ENCODE measurements at places on chromosomes 11 and 22.

GRCh38 chr11:20008871-20009644, 151.2 kb downstream of the DBX1 start:
- DNase-seq, result no peak

GRCh38 chr11:111538407-111539114, 2.0 kb upstream of the LAYN start:
- no peak for DNase-seq

- DNase-seq, result no peak
Observed at GRCh38 chr22:43587574-43587973, 175.8 kb downstream of the MPPED1 start.

- DNase-seq, result no peak
Observed at GRCh38 chr11:29280452-29280851, 736.4 kb downstream of the KCNA4 start.

GRCh38 chr22:38271101-38271500, 1.7 kb downstream of the TMEM184B start:
- no peak for DNase-seq

- no peak for DNase-seq
Observed at GRCh38 chr11:93432247-93432646, 101.7 kb downstream of the DEUP1 start.

DNA sequence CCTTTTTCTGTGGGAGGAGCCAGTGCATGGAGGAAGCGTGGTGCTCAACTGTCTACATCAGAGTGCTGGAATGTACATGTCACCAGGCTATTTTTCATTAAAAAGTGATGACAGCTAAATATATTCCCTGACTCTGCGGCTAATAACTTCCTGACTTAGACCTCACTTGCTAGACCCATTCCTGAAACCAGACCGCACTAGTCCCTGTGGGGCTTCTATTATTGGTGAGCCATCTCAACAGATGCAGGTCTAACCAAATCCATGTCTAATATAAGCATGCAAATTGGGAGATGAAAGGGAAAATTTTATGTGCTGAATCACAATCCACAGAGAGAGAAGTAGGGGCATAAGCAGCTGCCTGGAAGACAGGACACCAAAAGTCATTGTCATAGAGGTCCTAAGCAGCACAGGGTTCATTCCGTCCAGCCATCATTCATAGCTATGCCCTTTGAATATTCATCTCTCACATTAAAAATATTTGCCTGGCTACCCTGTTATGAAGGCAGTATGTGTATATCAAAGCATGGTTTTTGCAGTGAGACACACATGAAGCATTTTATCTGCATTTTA, 110.9 kb upstream of the BLID start:
- DNase-seq, result no peak

- no peak for DNase-seq
Observed at GRCh38 chr11:108620958-108621772, 27.6 kb upstream of the EXPH5 start.

- no peak for DNase-seq
Observed at GRCh38 chr22:45009606-45010531, at the start of gene PHF21B. TSS of gene PHF21B (minus strand) at chr22:45010005. CDS start at chr22:45009549, 456 bp downstream.

GRCh38 chr22:31935961-31936635, 8.2 kb upstream of the YWHAH start:
- DNase-seq, result no peak

GRCh38 chr11:122746050-122746478, 90.5 kb downstream of the UBASH3B start:
- DNase-seq, result peak; percentile 63

DNA sequence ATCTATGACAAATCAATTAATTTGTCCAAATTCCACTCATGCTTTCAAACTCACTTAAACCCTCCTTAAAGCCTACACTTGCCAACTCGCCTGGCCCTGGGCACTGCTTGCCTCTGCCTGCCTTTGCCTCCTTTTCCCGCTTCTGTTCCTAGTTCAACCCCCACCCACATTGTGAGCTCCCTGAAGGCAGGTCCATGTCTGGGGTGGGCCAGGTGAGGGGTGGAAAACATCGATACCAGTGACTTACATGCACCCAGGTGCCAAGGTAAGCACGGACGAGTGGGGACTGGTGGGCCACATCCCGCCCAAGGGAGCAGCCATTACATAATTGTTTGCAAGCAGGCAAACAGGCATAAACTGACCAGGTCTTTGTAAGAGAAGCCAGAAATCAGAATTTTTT, 146.2 kb downstream of the ST3GAL4 start:
- no peak for DNase-seq

DNA sequence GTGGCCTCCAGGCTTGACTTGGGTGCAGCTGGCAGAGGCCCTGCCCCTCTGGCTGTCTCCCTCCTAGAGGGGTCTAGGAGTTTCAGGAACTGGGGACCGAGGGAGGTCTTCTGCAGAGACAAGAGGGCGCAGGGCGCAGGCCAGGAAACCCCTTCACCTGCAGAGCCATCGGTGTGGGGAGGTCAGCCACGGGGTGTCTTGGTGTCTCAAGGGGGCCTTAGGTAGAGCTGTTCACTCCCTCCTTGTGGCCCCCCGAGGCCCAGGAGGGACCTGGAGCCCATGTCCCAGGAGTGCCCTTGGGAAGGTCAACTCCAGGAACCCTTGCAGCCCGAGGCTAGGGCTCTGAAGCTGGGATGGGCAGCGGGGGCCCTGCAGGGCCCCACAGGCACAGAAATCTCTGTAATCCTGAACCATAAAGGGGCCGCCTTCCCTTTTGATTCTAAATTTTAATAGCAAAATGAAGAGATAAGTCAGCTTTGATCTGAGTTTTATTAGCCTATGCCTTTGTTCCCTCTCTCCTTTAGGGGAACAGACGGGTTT, 31.4 kb upstream of the TH start:
- no peak for DNase-seq

GRCh38 chr22:35411102-35411501, 11.2 kb downstream of the MCM5 start:
- DNase-seq, result peak; percentile 70

- DNase-seq, result no peak
Observed at GRCh38 chr11:40732132-40732531, 727.3 kb downstream of the LRRC4C start.

DNA sequence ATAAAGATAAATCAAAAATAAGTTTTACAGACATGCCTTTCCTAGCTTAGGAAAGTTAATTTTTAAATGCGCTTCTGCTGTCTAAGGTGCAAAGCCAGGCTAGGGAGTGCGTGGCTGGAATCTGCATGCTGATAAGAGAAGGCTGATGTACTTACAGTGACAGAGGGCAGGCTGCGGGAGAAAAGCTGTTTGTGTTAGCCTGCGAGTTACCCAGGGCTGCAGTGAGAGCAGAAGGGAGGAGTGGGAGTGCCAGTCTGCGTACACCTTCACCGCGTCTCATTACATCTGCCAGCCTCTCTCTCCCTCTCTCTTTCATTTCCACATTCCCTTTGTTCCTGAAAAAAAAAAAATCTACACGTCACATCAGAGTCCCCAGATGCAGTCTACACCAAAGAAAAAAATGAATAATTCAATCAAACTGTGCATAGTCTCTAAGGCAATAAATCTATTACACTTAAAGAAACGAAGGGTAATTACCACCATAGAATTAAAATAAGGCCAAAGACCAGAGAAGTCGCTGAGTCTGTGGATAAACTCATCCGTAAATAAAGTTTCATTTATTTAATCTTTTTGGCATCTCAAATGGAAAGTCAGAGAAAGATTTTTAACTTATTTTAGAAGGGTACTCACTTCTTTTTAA, 126.4 kb upstream of the C11orf58 start:
- DNase-seq, result no peak

GRCh38 chr11:36033082-36033751, 89.4 kb downstream of the LDLRAD3 start:
- DNase-seq, result no peak

- DNase-seq, result no peak
Observed at GRCh38 chr22:41668971-41669911, 19.4 kb downstream of the SNU13 start.

- DNase-seq, result no peak
Observed at GRCh38 chr11:86799680-86800075, 664 bp upstream of the PRSS23 start.

GRCh38 chr11:129119036-129119435, 73.1 kb downstream of the ARHGAP32 start:
- no peak for DNase-seq

DNA sequence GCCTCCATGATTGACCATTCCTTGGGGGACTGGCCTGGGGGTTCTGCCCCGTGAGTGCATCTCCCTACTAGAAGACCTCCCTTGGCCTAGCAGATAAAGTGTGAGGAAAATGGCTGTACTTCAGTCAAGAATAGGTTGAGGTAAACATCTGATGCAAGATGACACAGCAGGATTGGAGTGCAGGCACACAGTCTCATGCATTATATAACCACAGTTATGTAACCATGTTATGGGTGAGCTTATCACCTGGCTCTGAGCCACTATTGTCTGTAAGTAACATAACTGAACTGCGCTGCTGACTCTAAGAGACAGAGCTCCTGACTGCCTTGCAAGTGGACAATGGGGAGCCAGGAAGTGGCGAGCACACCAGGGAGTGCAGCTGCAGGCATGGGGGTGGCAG, 378.7 kb upstream of the ANO5 start:
- DNase-seq, result no peak

DNA sequence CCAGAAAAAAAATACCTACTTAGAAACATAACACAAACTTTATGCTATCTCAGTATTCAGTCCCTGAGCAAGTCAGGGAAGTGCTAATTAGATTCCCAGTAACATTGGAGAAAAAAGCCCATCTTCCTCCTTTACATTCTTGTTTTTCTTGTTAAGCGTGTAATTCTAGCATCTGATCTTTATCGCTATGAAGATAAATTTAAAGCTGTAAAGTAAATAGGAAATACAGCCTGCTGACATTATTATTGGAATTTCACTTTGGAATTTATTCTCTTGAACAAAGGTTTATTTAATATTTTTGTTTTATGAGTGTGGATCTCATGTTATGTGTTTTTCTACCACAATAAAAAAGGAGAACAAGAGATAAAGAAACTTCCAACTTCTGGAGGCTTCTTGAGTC, 13.9 kb downstream of the ALKBH3 start:
- DNase-seq, result no peak

GRCh38 chr11:109794501-109794900, 298.7 kb upstream of the ZC3H12C start:
- DNase-seq, result no peak

- DNase-seq, result no peak
Observed at GRCh38 chr11:104432981-104433380, 269.0 kb upstream of the PDGFD start.

GRCh38 chr11:78954261-78954660, 379.6 kb upstream of the NARS2 start:
- DNase-seq, result no peak

Measured in memory B cell (primary cell).